ENCODE measurements at places on chromosomes 2 and 18.

GRCh38 chr18:27632706-27633105 is 447.6 kb upstream of the CHST9 start:
- DNase-seq, result no peak

GRCh38 chr18:61901323-61901986 is 8.6 kb upstream of the RNF152 start:
- DNase-seq, result peak; percentile 28

DNA sequence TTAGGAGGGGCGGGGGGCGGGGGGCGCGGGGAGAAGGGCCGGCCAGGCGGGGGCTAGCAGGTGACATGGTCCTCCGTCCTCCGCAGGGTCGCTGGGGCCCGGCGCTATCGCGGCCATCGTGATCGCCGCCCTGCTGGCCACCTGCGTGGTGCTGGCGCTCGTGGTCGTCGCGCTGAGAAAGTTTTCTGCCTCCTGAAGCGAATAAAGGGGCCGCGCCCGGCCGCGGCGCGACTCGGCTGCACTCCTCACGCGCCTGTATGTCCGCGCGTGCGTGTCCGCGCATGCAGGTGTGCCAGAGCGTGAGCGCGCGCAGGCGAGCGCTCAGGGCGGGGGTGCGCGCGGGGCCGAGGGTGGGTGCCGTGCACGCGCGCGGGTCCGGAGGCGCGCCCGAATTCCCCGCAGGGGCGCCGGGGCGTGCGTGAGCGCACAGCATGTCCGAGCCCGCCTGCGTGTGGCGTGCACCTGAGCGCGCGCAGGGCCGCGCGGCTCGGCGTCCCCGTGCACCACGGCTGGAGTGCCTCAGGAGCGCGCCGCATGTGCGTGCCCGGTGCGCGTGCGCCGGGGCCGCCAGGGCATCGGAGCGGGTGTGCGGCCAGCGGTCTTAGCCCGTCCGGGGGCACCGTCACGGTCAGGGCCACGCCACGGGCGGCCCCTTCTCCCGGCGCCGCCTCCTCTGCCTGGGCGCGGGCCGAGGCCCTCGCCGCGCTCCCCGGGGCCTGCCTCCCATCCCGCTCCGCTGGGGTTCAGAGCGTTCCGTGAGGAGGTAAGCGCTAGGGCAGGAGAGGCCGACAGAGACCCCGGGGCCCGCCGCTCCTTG is 6.3 kb downstream of the SNORC start:
- no peak for DNase-seq

GRCh38 chr2:167401309-167401708 is 513.0 kb downstream of the XIRP2 start:
- DNase-seq, result no peak

- DNase-seq, result peak; percentile 80
Observed at GRCh38 chr2:144518748-144519596, 947 bp downstream of the ZEB2 start.

DNA sequence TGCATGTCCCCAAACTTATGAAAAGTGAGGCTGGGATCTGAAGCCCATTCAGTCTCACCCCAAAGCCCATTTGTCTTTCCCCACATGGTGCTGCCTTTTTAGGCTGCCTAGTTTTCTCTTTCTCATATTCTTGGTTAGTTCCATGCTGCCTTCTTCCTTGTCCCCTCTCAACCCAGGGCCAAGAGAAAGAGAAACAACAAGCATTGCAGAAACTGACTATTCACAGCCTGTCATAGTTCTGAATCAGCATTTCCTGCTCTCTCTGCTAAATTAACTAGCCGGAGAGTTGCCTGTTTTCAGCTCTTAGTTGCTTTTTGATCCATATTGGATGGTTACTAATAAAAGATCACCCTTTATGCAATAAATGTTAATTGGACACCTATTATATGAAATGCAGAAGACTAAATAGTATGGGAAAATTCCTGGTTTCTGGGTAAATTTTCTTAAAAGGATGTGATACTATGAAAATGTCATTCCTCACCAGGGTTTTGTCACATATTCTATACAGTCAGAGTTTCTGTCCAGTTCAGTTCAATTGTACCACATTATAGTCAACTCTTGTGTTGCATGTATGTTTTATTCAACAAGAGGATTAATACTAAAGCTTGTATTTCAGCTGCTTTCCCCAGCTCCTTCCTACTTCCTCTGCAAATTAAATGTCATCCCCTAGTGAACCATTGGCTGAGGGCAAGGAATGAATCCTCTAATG is 246.5 kb downstream of the GALR1 start:
- no peak for DNase-seq

DNA sequence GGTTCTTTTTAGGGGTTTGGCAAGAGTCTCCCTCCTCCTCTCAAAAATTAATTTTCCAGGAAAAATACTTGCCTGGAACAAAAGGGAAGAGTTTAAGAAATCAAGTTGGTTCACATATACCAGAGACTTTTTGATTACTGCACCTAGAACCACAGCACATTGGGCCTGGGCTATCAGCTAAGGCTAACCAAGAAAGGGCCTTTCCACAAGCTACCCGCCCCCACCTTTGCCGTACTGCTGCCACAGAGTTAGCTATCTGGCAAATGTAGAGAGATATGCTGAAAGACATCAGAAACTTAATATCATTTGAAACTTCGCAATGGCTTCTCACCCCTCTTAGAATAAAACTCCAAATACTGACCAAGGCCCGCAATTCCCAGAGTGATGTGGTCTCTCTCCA is 76.9 kb downstream of the AAK1 start:
- no peak for DNase-seq

GRCh38 chr2:160751021-160751420 is 257.4 kb upstream of the RBMS1 start:
- peak; percentile 36 for DNase-seq

DNA sequence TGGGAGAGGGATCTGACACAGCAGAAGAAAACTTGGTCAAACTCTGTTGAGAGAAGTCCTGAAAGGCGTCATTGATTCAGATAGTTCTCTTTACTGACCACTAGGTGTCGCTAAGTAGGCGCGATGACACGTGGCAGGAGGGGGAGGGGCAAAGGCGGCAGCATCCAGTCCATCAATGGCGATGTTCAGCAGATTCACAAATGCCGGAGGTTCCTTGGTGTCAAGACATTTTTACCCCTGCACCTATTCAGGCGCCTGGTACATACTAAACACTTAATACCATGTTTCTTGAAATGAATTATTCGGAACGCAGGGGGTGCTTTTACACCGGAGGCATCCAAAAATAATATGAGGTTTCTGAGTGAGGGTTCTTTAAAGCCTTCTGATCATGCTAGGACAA is 3.0 kb upstream of the PLEK start:
- DNase-seq, result peak; percentile 74
